Muscle of back (tissue), 13 donors: ENCODE measurements at places on chromosomes 6 and 20.

GRCh38 chr6:138162955-138163575, 1.3 kb downstream of the ARFGEF3 start:
- DNase-seq, result no peak

DNA sequence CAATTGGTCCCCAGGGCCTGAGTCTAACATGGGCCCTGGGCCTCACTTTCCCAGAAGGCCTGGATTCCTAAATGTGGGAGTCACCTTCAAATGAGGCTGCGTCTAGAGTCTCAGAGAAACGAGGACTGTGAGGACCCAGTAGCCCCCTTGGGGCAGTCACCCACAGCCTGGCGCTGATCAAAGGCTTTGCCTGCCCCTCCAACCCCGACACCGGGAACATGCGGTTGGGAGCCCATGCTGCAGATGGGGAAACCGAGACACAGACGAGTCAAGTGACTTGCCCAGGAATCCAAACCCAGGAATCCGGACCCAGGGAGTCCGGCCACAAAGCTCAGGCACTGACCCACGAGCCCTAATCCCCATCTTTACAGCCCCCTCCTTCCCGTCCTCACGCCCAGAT, 209.7 kb downstream of the PREX1 start:
- no peak for DNase-seq

DNA sequence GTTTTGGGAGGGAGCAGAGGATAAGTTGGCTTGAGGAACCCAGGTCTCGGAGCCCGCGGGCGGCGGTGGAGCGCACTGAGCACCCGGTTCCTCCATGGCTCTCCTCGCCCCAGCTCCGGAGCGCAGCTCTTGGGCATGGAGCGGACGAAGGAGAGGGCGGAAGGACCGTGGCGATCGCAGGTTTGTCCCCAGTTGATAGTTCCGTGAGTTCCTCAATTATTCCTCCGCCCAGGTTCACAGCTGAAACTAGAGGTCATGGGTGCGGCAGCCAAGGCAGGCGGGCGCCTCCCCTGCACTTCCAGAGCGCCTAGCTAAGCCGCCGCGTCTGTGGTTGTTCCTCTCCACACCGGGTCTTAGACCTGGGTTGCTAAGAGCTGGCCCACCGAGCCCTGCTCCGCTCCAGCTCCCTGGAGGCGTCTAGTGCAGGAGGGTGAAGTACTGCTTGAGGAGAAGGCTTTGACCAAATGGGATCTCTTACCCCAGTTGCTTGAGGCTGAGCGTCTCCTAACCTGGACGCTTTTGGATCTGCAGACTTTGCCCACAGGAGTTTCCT, at the start of gene HTR1B:
HTR1B (minus strand) TSS at position 184 of the 553 bp plus-strand sequence; CDS start at position 96, 88 bp downstream.
- no peak for DNase-seq

DNA sequence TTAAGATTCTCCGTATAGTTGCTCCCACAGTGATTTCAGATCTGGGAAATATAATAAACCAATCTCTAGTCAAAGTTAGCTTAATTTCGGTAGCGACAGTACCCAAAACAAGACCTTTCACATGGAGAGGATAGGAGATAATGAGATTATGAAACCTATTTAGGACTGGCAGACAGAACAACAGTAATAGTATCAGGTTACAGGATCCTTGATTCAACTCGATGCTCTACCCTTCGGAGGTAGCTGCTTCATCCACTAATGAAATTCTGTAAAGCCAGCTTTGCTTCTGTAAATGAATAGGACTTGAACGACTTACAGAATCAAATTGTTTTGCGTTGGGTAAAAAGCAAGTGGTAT, 534 bp upstream of the AKIRIN2 start:
- no peak for DNase-seq

DNA sequence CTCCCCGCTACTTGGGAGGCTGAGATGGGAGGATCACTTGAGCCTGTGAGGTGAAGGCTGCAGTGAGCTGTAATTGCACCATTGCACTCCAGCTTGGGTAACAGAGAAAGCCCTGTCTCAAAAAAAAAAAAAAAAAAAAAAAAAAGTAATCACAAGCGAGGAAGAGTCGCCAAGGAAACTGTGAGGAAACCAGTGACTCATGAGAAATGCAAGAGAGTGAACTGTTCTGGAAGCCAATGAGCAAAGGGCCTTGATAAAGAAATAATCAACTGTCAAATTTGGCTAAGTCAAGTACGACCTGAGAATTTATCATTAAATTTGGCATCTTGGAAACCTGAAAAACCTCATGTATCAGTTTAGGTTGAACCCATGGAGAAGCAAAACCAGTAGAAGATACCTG, 16.1 kb upstream of the LAMP5 start:
- no peak for DNase-seq

GRCh38 chr6:163637524-163637923, 223.0 kb downstream of the QKI start:
- DNase-seq, result no peak

- no peak for DNase-seq
These were observed 250.9 kb downstream of the LRFN2 start for GRCh38 chr6:40336296-40336695.

DNA sequence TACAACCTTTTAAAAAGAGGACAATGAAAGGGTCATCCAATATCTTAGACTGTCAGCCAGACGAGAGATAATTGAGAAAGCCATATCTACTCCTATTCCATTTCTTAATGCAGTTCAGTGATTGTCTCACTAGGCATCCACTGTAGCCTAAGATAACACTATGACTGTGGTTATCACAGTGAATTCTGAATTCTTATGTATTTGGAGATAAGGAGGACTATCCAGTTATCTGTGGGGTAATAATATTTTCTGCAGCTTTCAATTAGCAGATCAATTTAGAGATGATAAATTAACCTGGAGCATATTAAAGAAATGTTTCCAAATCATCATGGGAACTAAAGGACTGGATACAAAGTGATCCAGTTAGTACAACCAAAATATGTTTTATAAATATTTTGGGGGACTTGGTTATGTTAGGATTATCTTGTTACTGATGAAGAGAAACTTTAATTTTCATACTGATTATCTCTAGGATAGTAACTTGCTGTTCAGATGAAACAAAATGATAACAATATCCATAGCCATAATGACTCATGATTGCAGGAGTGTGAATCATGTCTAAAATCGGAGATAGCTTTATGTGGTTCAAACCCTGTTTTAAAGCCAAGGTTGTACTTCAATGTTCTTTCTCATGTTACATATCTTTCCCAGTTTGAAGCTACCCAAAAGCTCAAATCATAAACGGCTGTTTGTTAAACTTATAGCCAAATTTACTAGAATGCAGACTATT, 1152.0 kb downstream of the HACE1 start:
- no peak for DNase-seq

- no peak for DNase-seq
These were observed 12.7 kb downstream of the TRIM27 start for GRCh38 chr6:28910901-28911690.

GRCh38 chr6:142184307-142184706, 37.2 kb downstream of the VTA1 start:
- no peak for DNase-seq

DNA sequence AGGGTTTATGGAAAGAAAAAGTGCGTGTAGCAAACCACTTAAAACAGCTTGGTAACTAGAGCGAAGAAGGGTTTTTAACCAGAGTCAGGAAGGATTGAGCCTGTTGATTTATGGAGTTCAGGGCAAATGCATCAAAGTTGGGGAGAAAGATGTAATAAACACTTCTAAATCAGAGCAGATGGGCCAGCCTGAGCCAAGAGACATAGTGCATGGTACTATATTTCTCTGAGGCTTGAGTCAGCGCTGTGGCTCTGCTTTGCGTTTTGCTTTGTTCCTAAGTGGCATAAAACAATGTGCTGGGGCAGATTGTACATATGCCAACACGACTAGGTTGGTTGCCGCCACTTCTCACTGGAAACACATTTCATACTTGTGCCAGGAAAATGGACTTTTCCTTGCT, 111.3 kb downstream of the BCKDHB start:
- DNase-seq, result peak; percentile 25

- no peak for DNase-seq
These were observed 512 bp downstream of the TAP1 start for GRCh38 chr6:32852844-32853540.
